ENCODE measurements at places on chromosomes 13 and 19. TPM values are rescaled to one million over a fixed set of nuclear protein-coding genes. Genes with fewer than 3 reads are reported as not detected.

Gene PGLYRP1
- 0.54 TPM for total RNA-seq

Gene KLC3
- 0.44 TPM for total RNA-seq

Gene TNFSF9
- 3.0 TPM for total RNA-seq

Gene ACP7
- 0.46 TPM for total RNA-seq

Gene KMT2B
- total RNA-seq = 51.7 TPM

Gene IGFL4
- not detected for total RNA-seq

Gene OBI1
- 28.0 TPM for total RNA-seq

Gene DNAJC15
- total RNA-seq = 13.9 TPM

Gene CFD
- 0.46 TPM for total RNA-seq

Gene JSRP1
- not detected for total RNA-seq

GRCh38 chr19:33402421-33403220 is 29.1 kb downstream of the CEBPG start:
- peaks cover 4% of the 10 kb centered on the region for H3K4me1 ChIP-seq
- no peak for DNase-seq
- H3K27ac ChIP-seq = no peak overlapping the region
- peaks cover 9% of the 10 kb centered on the region for H3K27me3 ChIP-seq
- H3K36me3 ChIP-seq = no peaks in the 10 kb centered on the region

DNA sequence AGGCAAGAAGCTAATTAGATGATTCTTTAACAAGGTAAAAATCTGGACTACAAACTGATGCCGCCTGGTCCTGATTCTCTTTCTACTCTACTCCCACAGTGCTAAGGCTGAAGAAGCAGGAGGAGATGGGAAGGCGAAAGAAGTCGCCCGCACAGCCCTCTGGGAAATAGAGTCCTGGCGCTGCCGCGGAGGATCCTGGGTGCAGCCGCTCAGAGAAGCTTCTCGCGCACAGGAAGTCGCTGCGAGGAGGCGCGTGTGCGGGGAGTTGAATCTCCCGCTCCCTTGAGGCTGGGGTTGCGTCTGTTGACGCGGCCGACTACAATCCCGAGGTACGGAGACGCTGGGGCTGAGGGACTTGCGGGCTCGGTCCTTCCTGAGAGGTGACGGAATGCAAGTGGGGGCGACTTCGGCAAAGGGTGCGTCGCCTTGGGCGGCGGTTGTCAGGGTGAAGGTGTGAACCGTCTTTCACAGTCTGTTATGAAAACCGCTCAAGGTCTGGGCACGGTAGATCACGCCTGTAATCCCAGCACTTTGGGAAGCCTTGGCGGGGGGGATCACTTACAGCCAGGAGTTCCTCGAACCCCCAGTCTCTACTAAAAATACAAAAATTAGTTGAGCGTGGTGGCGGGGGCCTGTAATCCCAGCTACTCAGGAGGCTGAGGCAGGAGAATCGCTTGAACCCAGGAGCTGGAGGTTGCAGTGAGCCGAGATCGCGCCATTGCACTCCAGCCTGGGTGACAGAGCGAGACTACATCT is at the start of gene ZNF473:
Gene ZNF473, plus strand, starts transcription at position 212 of the 756 bp plus-strand sequence. CDS start 5,078 bp downstream, outside the sequence.
- H3K4me3 ChIP-seq = peak within 1 kb of the TSS; percentile 95
- H3K27me3 ChIP-seq = peaks cover 16% of the 10 kb centered on the region
- peak; percentile 85 for DNase-seq
- H3K36me3 ChIP-seq = peaks cover 22% of the 10 kb centered on the region
- peaks cover 16% of the 10 kb centered on the region for H3K4me1 ChIP-seq

DNA sequence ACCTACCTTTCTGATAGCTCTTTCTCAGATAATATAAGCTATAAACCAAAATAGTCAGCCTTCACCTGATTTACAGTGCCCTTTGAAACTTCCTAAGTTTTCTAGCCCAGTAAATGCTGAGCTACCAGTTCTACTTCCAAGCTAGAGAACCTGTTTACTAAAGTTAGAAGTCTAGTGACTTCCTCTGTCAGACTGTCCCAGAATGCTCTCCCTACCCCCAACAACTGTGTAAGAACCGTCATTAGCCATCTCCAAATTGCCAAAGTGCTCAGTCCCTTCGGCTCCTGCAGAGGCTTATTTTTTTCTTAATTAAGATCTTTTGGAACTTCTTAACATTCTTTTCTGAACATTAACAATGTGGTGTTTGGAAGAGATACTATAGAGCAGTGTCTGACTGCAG is 3.2 kb upstream of the ABCC4 start:
- H3K4me3 ChIP-seq = no peak overlapping the region
- peaks cover 15% of the 10 kb centered on the region for H3K27me3 ChIP-seq
- no peak overlapping the region for H3K27ac ChIP-seq
- H3K4me1 ChIP-seq = peaks cover 17% of the 10 kb centered on the region
- DNase-seq = no peak
- peaks cover 8% of the 10 kb centered on the region for H3K36me3 ChIP-seq

- peaks cover 10% of the 10 kb centered on the region for H3K4me1 ChIP-seq
- H3K4me3 ChIP-seq = no peak overlapping the region
- DNase-seq = no peak
- H3K27ac ChIP-seq = no peak overlapping the region
Measured at GRCh38 chr13:94662274-94662945, 49.9 kb downstream of the SOX21 start.

DNA sequence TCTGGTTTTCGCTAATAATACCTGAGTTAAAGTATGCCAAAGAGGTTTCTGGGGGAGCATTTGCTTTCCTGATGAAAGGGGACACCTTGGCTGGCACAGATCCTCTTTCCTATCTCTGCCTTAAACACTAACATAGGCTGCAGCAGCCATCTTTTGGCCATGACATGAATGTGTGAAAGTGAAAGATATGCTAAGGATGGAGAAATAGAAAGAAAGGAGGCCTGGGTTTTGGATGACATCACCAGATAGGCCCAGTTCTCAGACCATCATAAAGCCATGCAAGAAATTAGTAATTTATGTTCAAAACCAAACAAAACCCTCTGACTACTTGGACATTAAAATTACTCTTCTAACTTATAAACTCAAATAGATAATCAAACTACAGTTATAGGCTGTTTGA is 279.7 kb downstream of the COG6 start:
- no peak overlapping the region for H3K4me3 ChIP-seq
- no peak overlapping the region for H3K27ac ChIP-seq
- H3K4me1 ChIP-seq = peaks cover 9% of the 10 kb centered on the region
- H3K27me3 ChIP-seq = no peaks in the 10 kb centered on the region
- no peaks in the 10 kb centered on the region for H3K36me3 ChIP-seq

DNA sequence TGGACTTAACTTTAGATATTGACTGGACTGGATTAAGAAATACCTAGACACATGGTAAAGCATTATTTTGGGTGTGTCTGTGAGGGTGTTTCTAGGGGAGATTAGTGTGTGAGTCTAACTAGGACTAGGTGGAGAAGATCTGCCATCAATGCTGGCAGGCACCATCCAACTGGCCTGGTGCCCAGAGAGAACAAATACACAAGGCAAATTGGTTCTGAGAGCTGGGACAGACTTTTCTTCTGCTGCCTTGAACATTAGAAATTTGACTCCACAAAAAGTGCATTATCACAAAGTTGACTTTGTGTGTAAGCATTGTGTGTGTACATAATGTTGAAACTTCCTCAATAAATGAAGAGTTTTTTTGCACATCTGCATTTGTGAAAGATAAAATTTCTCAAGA is 522.1 kb downstream of the SUCLA2 start:
- peaks cover 1% of the 10 kb centered on the region for H3K27me3 ChIP-seq
- H3K4me3 ChIP-seq = no peak overlapping the region
- DNase-seq = no peak
- no peaks in the 10 kb centered on the region for H3K36me3 ChIP-seq
- H3K4me1 ChIP-seq = peaks cover 2% of the 10 kb centered on the region

GRCh38 chr19:41189425-41190065 is 3.5 kb upstream of the CYP2S1 start:
- peaks cover 20% of the 10 kb centered on the region for H3K4me1 ChIP-seq
- H3K36me3 ChIP-seq = peaks cover 3% of the 10 kb centered on the region
- H3K4me3 ChIP-seq = no peak overlapping the region
- peaks cover 3% of the 10 kb centered on the region for H3K27me3 ChIP-seq

DNA sequence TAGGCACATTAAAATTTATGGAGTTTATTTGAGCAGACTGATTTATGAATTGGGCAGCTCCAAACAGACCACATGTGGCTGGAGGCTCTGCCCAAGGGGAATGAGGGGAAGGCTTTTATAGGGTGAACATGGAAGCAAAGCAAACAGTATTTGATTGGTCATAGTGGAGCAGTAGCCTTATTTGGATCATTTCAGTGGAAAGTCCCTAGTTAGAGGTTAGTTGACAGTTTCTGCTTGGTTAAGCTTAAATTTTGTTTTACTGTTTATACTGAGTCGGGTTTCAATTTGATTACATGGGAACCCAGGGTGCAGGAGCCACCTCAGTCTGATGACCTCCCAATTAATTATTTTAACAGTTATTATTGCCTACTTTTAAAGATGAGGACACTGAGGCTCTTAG is 140.5 kb downstream of the NDFIP2 start:
- H3K27me3 ChIP-seq = no peaks in the 10 kb centered on the region
- peaks cover 7% of the 10 kb centered on the region for H3K36me3 ChIP-seq
- H3K4me3 ChIP-seq = no peak overlapping the region
- no peaks in the 10 kb centered on the region for H3K4me1 ChIP-seq
- DNase-seq = no peak
- H3K27ac ChIP-seq = no peak overlapping the region

GRCh38 chr13:26601669-26602068 is 44.2 kb downstream of the WASF3 start:
- H3K4me1 ChIP-seq = peaks cover 17% of the 10 kb centered on the region
- no peak overlapping the region for H3K27ac ChIP-seq
- H3K27me3 ChIP-seq = peaks cover 2% of the 10 kb centered on the region
- H3K36me3 ChIP-seq = no peaks in the 10 kb centered on the region
- no peak overlapping the region for H3K4me3 ChIP-seq
- no peak for DNase-seq

GRCh38 chr13:26503826-26504594 is 53.5 kb upstream of the WASF3 start:
- peaks cover 6% of the 10 kb centered on the region for H3K4me1 ChIP-seq
- no peak for DNase-seq
- H3K4me3 ChIP-seq = no peak overlapping the region
- no peaks in the 10 kb centered on the region for H3K27me3 ChIP-seq
- H3K27ac ChIP-seq = no peak overlapping the region
- peaks cover 5% of the 10 kb centered on the region for H3K36me3 ChIP-seq

DNA sequence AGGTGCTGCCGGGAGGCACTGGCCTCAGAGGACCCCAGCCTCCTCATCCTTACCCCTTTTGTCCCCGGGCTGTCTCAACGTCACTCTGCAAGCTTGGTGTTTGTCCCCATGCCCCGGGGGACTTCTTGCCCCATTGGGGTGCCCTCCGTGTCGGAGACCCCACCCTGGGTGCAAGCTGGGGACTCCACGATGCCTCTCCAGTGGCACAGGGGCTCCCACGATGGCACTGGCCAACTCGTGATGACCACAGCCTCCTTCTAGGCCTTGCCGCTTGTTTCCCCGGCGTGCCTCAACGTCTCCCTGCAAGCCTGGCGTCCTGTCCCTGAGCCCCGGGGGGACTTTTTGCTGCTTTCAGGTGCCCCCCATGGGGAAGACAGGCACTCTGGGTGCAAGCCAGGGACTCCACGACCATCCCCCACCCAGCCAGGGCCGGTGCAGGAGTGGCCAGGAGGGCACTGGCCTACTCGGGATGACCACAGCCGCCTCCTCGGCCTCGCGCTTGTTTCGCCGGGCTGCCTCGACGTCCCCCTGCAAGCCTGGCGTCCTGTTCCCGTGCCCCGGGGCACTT is 237.0 kb downstream of the TUBA3C start:
- H3K4me1 ChIP-seq = no peaks in the 10 kb centered on the region
- H3K4me3 ChIP-seq = no peak overlapping the region
- H3K27me3 ChIP-seq = peaks cover 3% of the 10 kb centered on the region
- no peak overlapping the region for H3K27ac ChIP-seq
- no peak for DNase-seq

GRCh38 chr19:44689290-44690130 is 9.4 kb upstream of the CEACAM16 start:
- H3K27me3 ChIP-seq = peaks cover 2% of the 10 kb centered on the region
- H3K4me3 ChIP-seq = no peak overlapping the region
- peaks cover 6% of the 10 kb centered on the region for H3K4me1 ChIP-seq
- peak; percentile 84 for DNase-seq

DNA sequence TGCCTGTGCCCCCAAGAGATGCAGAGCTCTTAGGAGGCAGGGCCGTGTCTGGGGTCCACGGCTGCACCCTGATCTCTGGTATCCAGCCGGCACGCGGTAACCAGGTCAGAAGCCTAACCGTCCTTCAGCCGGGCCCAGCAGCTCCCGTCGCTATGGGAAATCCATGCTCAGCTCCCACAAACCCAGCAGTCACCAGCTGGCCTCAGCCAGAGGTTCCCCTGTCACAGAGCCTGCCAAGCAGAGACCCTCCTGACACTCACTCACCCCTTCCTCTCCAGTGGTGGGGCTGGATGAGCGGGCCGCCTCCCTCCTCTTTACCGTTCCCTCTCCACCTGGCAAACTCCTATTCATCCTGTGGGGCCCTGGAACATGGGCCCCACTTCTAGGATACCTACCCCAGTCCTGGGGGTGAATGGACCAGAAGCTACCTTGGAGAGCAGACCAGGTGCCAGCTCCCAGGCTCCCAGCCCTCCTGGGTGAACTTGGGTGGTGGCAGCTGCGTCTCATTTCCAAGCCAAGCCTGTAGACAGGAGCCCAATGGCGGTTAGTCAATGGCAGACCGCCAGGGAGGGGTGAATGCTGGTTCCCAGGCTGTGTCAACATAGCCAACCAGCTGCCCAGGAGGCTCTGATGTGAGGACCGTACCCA is 21.4 kb upstream of the TCF3 start:
- peaks cover 31% of the 10 kb centered on the region for H3K27me3 ChIP-seq
- no peak for DNase-seq
- no peak overlapping the region for H3K27ac ChIP-seq
- no peaks in the 10 kb centered on the region for H3K36me3 ChIP-seq

DNA sequence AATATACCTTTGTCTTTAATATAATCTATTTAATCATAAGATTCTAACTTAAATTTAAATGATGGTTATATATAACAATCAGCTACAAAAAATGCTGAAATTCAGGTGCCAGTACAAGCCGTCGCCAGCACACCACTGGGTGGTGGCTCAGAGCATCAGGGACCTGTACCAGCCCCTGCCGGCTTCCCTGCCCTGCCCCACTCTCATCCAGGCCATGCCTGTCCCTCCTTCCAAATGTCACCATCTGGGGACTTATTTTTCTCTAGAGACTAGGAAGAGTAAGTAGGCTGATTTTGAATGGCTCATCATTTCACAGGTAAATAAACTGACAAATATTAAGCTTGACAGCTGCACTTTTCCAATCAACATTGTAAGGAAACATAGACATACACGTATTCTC is 1.6 kb downstream of the METTL21C start:
- no peak for DNase-seq
- H3K4me1 ChIP-seq = peaks cover 26% of the 10 kb centered on the region
- H3K27ac ChIP-seq = no peak overlapping the region
- H3K27me3 ChIP-seq = peaks cover 8% of the 10 kb centered on the region

GRCh38 chr19:31262725-31263191 is 86.5 kb downstream of the TSHZ3 start:
- H3K36me3 ChIP-seq = no peaks in the 10 kb centered on the region
- no peak for DNase-seq
- no peaks in the 10 kb centered on the region for H3K27me3 ChIP-seq
- no peak overlapping the region for H3K27ac ChIP-seq
- H3K4me3 ChIP-seq = no peak overlapping the region

DNA sequence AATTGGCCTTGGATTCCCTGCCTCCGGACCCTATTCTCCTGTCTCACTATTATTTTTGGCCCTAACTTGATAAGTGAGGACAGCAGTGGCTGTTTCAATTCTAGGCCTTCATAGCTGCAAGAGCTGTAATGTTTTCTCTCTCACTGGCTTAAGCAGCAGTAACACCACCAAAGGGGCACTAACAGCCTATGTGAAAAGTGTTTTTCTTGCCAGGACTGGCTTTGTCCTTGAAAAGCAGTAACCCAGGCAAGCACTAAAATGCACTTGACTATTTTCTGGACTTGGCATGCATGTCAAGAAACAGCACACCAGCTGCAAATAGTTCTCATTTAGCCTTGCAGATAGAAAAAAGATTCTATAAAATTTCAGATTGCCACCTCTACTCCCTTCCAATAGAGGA is 9.3 kb upstream of the FBXL3 start:
- H3K4me3 ChIP-seq = no peak overlapping the region
- DNase-seq = no peak
- no peak overlapping the region for H3K27ac ChIP-seq
- peaks cover 5% of the 10 kb centered on the region for H3K4me1 ChIP-seq
